ENCODE measurements at places on chromosomes 1 and 21.
A peak's percentile ranks its signal among the peaks of the same experiment; 100 is the strongest.

DNA sequence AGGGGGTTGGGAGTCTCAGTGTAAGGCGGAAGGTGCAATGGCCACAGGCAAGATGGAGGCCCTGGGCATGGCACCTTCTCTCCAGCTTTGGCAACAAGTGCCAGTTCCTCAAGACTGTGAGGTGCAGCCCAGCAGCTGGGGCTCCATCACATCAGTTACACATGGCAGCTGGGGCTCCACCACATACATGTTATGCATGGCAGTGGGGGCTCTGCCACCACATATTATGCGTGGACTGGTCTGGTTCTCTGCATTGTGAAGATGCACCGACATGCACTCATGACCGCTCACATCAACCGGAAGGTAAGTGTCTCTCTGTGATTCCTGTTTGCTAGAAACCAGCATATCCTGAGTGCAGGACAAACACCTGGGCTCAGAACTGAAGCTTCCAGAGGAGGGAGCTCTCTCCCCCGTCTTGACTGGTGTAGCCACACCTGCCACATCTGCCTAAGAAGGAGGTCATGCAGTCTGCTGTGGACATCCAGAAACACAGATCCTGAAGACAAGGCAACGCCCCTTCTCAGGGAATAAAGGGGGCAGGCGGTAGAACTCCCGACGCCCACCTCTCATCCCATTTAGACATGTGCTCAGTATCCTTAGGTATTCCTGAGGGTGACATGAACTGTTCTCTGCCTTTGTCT, 104.1 kb upstream of the TMPRSS2 start:
- no peak for DNase-seq

DNA sequence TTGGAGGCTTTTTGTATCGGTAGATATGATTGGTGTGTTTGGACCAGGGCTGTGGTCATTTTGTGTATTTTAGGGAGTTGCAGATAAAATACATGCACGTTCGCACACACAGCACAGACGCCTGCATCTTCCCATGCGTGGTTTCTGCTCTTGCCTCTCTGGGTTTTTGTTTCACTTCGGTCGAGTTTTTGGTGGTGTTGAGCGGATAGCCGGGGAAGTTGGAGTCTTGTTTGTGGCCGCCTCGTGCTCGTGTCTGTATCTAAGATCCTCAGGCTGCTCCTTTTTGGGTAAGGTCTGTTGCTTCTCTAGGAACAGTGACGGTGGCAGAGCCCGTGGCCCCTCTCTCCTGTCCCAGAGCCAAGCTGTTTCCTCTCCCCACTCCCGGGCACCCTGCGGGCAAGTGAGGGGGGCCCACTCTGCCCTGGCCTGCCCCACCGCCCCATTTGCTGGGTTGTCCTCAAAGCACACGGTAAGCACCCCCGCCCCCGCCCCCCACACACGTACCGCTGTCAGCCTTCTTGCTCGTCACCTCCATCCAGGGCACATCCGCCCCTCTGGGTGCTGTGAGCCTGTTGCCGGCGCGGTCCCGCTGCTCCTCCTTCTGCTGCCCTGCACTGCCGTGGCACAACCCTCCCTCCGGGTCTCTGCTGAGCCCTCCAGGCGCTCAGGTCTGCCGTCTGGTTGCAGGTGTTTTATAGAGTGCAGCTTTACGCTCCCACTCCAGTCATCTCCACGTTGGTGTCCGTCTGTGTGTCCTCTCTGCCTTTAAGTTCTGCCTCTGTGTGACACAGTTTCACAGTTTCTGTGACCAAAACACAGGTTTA, 51.9 kb downstream of the AGPAT3 start:
- peak; percentile 27 for DNase-seq

- DNase-seq: no peak
These were observed 132.3 kb upstream of the WNT4 start for GRCh38 chr1:22275167-22275566.

DNA sequence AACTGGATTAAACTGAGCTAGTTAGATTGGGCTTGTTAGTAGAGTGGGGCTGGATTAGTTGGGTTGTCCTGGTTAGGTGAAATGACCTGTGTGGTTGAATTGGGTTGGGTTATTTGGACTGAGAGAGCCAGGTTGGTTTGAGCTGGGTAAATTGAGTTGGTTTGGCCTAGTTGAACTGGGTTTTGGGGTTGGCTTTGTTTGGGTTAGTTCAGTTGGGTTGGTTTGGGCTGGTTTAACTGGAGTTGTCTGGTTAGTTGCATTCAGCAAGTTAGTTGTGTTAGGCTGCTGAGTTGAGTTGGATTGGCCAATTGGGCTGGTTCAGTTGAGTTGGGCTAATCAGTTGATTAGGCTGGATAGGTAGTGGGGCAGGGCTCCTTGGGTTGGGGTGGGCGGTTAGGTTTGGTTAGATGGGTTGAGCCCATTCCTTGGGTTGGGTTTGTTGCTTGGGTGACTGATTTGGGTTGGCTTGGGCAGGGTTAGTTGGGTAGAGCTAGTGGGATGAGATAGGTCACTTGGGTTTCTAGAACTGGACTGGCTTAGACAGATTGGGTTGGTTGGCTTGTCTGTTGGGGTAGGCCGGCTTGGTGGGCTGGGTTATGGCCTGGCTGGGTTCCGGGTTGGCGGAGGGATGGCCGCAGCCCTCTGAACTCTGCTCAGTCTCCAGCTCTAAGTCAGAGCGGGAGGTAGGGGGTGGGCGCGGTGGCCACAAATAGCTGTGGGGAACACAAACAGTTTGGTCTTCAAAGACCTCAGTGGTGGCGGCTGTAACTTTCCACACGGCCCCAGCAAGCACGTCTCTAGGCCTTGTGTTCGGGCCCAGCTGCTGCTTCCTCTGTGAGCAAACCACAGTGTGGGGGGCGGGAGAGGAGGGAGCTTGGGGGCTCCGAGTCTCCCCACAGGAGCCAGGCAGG, 67.2 kb upstream of the RUNX3 start:
- DNase-seq: peak; percentile 78

DNA sequence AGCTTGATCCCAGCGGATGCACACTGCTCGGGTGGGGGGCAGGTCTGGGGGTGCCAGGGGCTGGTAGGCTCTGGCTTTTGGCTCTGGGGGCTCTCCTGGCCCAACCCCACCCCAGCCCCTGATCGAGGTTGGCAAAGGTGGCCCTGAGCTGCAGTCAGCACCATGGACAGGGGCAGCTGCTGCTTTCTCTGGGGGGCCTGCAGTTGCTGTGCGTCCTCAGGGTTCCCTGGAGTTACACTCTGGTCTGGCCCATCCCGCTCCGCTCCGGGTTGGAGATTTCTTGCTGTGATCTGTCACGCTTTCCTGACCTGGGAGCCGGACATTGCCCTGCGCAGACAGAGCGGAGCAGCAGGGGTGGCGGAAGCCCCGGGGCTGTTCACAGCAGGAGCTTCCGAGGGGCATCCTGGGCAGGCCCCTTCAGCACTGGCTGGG, 8.0 kb upstream of the PLCH2 start:
- no peak for DNase-seq

- DNase-seq: no peak
These were observed 61.0 kb downstream of the B3GALT5 start for GRCh38 chr21:39673736-39674135.

GRCh38 chr21:33069994-33070743, at the start of gene OLIG1:
OLIG1 (plus strand) TSS chr21:33070141; CDS start chr21:33070247, 106 bp downstream.
- DNase-seq: peak; percentile 43

DNA sequence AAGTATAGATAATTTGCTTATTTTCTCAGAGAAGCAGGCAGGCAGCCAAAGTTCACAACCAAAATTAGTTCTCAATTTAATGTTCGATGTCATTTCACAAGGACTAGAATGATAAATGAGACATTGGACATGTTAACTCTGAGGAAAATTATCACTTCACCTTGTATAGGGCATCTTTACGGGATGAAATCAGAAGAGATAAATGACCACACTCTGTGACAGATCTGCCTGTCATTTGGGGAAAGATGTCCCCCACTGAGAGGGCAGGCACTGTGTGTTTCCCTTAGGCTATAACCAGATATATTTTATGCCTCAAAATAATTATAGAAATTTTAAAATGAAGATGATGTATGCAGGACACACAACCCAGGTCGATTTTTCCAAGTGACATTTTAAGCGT, 642.9 kb downstream of the BRINP3 start:
- DNase-seq: no peak

DNA sequence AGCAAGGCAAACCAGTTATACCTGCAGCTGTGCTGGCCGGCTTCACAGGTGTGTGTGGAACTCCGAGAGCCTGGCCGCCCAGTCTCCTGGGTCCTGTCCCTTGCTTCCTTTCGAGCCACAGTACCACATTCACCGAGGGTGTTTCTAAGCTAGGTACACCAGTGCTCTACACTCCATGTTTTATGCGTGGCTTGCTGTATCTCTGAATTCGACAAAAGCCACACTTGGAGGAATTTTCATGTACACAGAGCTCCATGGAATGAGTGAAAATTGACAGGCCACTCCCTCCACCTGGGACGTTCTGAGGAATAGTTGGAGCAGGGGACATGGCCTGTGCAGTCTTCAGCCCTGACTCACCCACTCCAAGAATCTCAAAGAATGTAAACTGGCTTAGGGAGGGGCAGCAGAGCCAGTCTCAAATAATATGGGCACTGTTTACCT, 14.0 kb downstream of the ETS2 start:
- DNase-seq: no peak

DNA sequence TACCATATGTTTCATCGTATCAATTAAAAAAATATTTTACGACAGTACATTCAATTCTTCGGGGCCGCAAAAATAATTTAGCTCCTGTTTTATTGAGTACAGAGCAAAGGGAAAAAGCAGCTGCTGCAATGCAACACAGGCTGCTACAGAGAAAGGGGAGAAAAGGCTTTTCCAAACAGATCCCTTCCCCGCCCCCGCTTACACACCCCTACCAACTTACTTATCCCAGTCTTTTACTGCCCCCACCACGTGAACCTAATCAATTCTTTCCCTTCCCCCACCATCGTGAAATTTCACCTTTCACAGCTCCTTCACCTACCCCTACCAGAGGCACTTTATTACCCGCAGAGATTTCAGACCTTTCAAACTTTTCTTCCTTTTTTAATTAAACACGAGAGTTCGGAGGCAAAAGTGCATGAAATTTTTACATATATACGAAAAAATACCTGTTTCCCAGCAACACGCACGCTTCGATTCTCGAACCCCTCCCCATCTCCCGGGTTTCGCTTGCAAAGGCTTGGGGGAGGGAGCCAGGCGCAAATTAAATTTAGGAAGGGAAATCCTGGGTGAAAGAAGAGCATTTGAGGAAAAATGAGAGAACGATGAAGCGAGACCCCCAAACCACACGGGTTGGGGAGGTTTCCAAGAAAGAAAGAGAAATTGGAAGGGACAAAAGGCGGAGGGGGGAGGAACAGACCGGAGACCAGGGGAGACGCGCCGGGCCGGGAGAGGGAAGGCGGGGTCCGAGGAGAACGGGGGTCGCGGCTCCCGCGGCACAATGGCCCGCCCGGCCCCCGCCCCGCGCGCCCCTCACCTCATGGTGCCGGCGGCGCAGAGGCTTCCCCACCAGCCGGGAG, 823 bp downstream of the ENAH start:
- DNase-seq: no peak

DNA sequence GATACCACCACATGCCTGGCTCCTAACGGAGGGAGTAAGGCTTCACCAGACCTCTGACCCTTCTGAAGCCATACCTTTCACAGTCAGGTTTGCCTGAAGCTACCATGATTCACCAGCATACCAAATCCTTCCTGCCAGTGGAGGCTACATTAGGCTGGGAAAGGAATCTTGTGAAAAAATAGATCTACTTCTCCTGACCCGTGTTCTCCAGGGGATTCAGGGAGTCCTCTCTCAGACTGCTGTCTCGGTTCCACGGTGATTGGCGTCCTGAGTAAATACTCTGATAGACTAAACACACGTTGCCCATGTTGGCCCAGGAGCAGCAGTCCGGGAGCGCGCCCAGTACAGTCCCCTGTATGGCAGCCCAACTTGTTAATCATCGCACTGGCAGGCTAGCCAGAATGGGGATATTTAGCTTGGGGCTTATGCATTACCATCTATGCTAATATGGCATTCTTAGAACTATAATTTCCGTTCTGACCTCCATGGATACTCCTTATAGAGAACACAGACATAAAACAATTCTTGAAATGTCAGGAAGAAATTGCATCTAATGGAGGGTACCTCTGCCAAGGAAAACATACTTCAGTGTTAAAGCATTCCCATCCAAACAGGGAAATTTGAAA, 173.2 kb downstream of the ROR1 start:
- DNase-seq: no peak

- no peak for DNase-seq
These were observed 13.0 kb upstream of the CCDC190 start for GRCh38 chr1:162873671-162874666.

DNA sequence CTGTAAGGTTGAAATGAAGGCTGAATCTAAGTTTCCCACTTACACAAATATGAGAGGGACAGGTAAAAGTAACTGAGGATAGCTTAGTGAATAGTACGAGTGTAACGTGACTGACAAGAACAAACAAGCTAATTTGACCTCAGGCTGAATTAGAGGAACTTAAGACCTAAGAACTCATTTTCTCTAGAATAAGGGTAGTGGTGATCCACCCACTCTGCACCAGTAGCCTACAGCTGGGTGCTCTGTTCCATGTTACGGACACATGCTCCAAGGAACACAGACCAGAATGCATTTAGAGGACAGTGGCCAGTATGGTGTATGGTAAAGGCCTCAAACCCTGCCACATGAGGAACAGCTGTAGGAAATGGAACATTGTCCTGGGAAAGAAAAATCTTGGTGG, 14.9 kb upstream of the TMEM9 start:
- DNase-seq: no peak

- no peak for DNase-seq
These were observed 91.4 kb downstream of the MACF1 start for GRCh38 chr1:39295901-39296300.

- no peak for DNase-seq
These were observed 349.3 kb downstream of the RGS7 start for GRCh38 chr1:241007668-241008067.

- DNase-seq: peak; percentile 53
These were observed 745 bp downstream of the RCSD1 start for GRCh38 chr1:167630568-167631385.

GRCh38 chr1:188140958-188141357, 1312.2 kb downstream of the PLA2G4A start:
- DNase-seq: no peak

GRCh38 chr1:47797575-47797974, 199.6 kb downstream of the TRABD2B start:
- no peak for DNase-seq

Data from MV-4-11 (cell line).